ENCODE measurements at places on chromosomes 6 and 20.

DNA sequence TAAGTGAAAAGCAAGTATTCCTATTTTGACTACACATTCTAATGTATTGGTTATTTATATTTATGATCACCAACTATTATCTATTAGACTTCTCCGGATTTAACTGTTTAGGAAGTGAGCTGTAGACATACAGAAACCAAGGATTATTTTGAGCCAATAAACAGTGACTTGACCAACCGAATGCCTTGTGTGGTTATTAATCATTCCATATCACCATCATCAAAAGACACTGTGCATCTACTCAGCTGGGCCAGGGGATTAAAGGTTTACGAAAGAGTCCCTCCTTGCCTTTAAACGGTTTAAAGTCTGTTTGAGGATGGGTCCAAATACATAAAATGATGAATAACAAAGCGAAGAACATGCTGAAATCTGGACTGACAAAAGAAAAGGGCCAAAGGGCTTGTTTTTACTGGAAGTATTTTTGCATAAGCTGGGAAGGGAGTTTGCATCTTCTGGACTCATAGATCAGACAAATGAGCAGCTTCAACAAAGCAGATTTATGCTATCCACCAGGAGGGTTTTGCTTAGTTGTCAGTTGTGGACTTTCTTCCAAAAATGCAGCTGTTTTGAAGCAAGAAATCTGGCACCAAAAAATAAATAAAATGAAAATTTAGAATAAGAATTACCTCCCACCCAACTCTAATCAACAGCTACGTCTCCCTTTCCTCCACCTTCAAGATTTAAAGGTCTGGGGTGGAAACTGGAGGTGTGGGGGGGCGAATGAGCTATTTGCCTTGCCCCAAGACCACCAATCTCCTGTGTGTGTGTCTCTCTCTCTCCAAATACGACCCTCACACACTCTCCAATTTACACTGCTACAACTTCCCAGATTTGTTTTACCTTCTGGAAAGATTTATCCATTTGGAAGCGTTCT lies 33.6 kb upstream of the ID4 start:
- DNase-seq: no peak

DNA sequence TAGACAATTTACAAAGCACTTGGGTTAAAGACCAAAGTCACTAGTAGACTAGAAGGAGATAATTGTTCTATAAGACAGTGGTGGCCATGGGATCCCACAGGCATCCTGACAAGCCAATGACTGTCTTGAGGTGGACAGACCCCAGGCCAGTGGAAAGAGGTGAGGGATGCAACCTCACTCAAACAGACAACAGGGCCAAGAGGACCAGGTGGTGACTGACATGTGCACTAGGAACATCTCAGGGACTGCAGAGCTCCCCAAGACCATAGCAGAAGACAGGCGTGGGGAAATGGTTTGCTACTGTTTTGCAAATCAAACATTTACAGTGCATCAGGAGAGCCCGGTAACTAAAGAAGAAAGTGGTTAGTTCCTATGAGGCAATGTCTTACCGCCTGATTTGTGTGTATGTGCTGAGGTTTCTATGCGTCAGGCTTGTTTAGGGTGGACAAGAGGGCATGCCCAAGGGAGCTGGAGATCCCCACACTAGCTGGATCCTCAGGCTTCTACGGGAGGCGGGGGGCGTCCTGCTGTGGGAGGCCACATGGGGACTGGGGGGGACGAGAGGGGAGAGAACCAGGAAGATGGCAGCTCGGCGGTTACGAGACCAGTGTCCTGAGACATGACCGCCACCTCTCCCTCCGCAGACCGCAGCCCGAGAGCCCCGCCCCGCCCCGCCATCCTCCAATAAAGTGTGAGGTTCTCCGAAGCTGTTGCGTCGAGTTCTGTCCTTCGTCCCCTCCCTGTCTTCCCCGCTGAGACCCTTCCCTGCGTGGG lies 623 bp upstream of the MRPS26 start:
- peak; percentile 77 for DNase-seq

DNA sequence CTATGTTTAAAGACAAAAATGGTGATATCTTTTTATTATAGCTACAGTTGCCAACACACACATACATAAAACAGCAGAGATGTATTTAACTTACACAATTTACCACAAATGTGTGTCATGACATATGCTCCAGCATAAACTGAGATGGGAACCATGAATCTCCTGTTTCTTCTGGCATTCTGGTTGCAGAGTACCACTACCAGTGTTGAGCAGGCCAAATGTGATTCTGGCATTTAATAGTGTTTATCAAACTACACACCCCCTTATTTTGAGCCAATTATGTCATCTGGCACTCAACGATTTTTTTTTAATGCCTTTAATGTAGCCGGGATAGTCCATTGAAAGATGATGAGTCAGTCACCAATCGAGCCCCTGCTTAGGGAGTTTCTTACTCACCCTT lies 59.0 kb upstream of the TPD52L1 start:
- DNase-seq: no peak

GRCh38 chr20:382291-383115 lies 1.9 kb downstream of the TRIB3 start:
- no peak for DNase-seq

DNA sequence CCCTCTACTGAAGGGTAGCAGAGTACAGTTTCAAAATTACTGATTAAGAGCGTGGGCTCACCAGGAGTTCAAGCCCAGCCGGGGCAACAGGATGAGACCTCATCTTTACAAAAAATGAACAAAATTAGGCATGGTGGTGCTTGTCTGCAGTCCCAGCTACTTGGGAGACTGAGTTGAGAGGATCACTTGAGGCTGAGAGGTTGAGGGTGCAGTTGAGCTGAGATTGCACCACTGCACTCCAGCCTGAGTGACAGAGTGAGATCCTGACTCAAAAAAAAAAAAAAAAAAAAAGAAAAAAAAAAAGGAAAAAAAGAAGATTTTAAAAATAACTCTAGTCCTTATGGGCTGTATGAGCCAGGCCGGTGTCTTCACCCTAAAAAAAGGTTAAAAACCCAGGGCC lies 18.7 kb downstream of the PABPC1L start:
- no peak for DNase-seq

DNA sequence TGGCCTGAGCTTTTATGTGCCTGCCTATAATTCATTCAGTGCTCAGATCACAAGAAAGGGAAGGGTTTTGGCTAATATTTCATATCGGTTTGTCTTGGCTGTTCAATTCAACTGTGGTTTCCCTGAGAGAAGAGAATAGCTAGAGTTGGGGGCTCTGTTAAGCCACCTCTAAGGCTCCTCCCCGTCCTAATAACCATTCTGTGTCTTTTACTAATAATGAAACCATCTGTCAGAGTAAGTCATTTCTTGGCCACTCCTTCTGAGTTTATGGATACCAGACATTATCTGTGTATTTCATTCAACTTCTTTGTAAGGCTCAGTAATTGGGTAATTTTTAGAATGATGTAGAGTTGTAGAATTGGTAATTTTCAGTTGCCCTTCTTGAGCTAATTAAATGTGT lies 5.2 kb downstream of the STX11 start:
- no peak for DNase-seq

GRCh38 chr6:31572041-31572911 lies at the start of gene LTA:
Gene LTA (plus strand): TSS chr6:31572289. CDS start chr6:31572743, 454 bp downstream.
- no peak for DNase-seq

GRCh38 chr6:5174756-5175549 lies 85.8 kb downstream of the LYRM4 start:
- peak; percentile 19 for DNase-seq

GRCh38 chr20:54680872-54681619 lies 205.7 kb downstream of the DOK5 start:
- DNase-seq: no peak

- no peak for DNase-seq
Measured at GRCh38 chr6:20028562-20028961, 183.7 kb downstream of the MBOAT1 start.

GRCh38 chr6:12718015-12718414 lies 1.4 kb downstream of the PHACTR1 start:
- DNase-seq: no peak

DNA sequence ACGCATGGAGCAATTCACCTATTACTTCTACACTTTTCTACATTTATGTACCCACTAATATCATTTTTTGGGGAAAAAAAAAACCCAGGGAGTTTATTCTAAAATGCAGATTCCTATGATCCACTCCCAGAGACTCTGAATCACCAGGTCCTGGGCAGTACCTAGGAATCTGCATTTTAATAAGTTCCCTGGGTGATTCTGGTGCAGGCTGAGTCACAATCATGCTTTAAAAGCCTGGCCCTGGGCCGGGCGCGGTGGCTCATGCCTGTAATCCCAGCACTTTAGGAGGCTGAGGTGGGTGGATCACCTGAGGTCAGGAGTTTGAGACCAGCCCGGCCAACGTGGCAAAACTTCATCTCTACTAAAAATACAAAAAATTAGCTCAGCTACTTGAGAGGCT lies 43.3 kb upstream of the MLN start:
- DNase-seq: no peak

GRCh38 chr6:164022632-164023031 lies 608.1 kb downstream of the QKI start:
- no peak for DNase-seq

- DNase-seq: no peak
Measured at GRCh38 chr20:63098195-63098810, 91.5 kb upstream of the BHLHE23 start.

DNA sequence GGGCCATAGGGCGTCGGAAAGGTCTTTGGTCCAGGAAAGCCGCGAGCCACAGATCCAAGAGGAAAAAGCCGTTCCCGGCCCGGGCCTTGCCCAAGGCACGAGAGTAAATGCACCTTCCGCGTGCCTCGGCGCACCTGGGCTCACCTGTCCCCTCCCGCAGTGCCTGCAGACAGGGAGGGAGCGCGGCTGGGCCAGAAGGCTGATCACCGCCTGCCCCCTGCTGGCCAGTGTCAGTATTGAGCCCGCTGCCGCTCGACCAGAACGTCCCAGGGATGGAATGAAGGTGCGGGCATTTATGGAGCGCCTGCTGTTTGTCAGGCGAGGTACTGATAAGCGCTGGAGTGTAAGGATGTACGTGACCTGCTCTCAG lies 679 bp upstream of the LPIN3 start:
- DNase-seq: peak; percentile 77

GRCh38 chr6:12233693-12234571 lies 56.2 kb upstream of the EDN1 start:
- no peak for DNase-seq

- no peak for DNase-seq
Measured at GRCh38 chr20:46178891-46179290, 60.8 kb downstream of the CD40 start.

- peak; percentile 81 for DNase-seq
Measured at GRCh38 chr20:21509597-21510371, 4.1 kb downstream of the NKX2-2 start.

DNA sequence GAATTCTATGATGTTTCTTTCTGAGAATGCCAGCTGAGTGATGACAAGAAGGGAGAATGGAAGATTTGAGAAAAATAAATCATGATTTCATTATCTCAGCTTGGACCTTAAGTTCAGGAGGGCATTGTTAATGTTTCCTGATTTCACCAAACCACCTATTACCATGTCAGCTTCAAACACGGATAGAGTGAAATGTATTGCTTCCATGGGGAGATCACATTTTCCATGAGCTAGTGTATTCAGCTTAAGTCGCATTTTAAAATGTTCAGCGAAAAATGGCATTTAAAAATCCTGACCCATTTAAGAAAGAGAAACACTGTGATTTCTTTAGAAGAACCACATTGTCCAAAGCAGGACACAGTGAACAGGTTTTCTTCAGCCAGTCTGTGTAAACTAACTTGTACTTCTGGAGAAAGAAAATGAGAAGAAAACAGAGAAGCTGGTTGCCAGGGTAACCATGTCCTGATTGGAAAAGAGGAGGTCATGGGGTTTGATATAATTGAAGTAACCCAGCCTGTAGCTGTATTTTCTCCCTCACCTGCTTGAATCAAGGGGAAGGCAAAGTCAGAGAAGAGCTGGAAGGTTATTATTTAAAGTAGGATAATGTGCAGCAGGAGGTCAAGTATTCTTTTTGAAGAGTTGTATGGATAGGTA lies 684.1 kb upstream of the NRSN1 start:
- no peak for DNase-seq

DNA sequence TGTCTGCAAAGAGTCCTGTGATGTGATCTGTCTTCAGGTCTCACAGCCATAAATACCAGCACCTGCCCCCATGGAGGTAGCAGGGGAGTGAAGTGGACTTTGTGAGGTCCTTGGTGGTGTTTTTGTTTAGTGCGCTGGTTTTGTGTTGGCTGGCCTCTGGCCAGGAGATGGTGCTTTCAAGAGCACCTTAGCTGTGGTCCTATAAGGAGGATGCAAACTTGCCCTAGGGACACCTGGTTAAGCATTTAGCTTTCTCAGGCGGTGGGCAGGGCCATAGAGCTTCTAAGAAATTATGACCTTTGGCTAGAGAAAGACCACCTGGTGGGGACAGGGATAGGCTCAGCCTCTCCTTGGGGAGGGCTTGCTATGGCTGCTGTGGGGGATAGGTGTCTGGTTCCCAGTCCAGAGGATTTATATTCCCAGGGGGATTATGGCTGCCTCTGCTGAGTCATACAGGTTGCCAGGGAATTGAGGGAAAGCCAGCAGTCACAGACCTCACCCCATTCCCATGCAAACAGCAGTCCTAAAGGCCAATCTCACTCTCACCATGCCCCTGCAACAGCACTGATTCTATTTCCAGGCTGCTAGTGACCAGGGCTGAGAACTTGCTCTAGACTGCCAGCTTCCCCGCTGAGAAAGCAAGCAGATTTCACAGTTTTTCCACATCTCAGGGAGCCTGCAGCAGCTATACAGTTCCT lies 259.3 kb downstream of the TFAP2B start:
- DNase-seq: no peak

DNA sequence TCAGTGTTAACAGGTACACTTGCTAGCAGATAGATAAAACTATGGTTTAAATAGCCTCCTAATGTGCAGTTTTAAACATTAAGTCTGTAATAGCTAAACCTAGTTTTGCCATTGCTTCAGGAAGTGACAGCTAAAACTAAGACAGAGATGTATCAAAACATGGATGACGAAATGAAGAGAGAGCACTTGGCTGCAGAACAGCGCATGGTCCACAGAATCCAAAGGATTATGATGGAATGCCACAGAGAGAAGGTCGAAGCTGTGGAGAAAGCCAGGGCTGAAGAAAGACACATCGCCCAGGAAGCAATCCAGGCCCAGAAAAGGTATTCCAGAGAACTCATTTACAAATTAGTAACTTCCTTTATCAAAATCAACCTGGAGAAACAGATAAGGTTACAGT lies 11.6 kb downstream of the C6orf163 start:
- DNase-seq: no peak

GRCh38 chr6:79117752-79118151 lies 39.7 kb upstream of the PHIP start:
- no peak for DNase-seq

DNA sequence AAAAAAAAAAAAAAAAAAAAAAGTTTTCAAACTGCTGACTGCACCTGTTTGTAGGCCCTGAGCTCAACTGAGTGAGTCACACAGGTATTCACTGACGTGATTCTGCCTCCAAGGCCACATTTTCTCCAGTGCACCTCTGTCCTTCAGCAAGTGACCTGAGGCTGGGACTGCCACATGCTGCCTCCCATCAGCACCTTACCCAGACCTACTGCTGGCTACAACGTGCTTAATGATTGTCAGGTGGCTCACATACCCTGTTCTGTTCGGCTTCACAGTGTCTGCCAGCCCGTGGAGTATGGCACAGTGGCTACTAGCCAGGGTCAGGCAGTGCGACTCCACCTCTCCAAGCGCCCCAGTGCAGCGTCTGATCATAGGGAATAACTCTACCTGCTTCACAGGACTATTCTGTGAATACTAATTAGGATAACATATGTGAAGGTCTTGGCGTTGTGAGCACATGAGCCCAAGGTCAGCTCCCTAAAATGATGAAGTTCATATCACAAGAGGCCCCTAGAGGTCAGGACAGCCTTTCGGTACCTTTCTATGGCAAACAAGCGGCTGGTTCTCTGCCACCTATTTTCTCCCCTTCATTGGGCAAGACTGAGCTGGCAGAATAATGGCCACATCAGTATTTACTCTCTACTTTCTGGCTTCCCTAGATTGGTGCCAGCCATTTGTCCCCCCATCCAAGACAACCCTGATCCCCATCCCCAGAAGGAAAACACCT lies 28.1 kb downstream of the RIPOR3 start:
- DNase-seq: no peak
